ENCODE measurements at places on chromosomes 1 and 21. TPM values are rescaled to one million over a fixed set of nuclear protein-coding genes. Genes with fewer than 3 reads are reported as not detected.

Gene RHOC
- 367 TPM for total RNA-seq

Gene KAZN
- total RNA-seq: 2.9 TPM

Gene TDRD5
- not detected for total RNA-seq

Gene MYBPH
- not detected for total RNA-seq

Gene RNU1-4
- not detected for total RNA-seq

Gene SYT14
- total RNA-seq: not detected

All from A549 treated with ZK216348 at 1 μM for 4 hours (cell line).